ENCODE measurements at places on chromosomes 7 and 10.

GRCh38 chr10:129962031-129962871 is 1.8 kb downstream of the EBF3 start:
- DNase-seq, result no peak

- no peak for DNase-seq
These were observed 166.6 kb upstream of the KLF14 start for GRCh38 chr7:130900471-130901076.

DNA sequence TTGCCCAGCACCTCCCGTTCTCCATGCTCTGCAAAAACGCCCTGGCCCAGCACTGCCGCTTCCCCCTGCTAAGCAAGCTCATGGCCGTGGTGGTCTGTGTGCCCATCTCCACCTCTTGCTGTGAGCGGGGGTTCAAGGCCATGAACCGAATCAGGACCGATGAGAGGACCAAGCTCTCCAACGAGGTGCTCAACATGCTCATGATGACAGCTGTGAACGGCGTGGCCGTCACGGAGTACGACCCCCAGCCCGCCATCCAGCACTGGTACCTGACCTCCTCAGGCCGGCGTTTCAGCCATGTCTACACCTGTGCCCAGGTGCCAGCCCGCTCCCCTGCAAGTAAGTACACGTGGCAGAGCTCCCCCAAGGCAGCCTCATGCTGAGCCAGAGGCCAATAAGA is 11.6 kb upstream of the ATP6V0E2 start:
- no peak for DNase-seq

- peak; percentile 45 for DNase-seq
These were observed 45.7 kb downstream of the IKZF1 start for GRCh38 chr7:50349963-50350944.

- no peak for DNase-seq
These were observed 35.5 kb upstream of the KMT2E start for GRCh38 chr7:104978460-104978859.

GRCh38 chr10:77799352-77799751 is 127.2 kb downstream of the DLG5 start:
- no peak for DNase-seq

All from hematopoietic multipotent progenitor cell treated with erythropoietin and hydrocortisone succinate and interleukin-3 and kit ligand, for 15 days (in vitro differentiated cells).